ENCODE measurements at places on chromosomes 5 and 9. TPM values are rescaled to one million over a fixed set of nuclear protein-coding genes. Genes with fewer than 3 reads are reported as not detected.

GRCh38 chr5:111461934-111462333, 50.4 kb downstream of the STARD4 start:
- DNase-seq = no peak

GRCh38 chr5:111224561-111225345, 569 bp downstream of the CAMK4 start:
- peak; percentile 3 for DNase-seq

- no peak for DNase-seq
Observed at GRCh38 chr9:82736126-82736525, 326.8 kb downstream of the RASEF start.

GRCh38 chr5:10387690-10388089, 34.2 kb downstream of the MARCHF6 start:
- no peak for DNase-seq

- peak; percentile 72 for DNase-seq
Observed at GRCh38 chr5:4879693-4880303, 260.3 kb upstream of the ADAMTS16 start.

Gene SLC1A3
- polyA plus RNA-seq = 3.4 TPM

Gene CBY3
- polyA plus RNA-seq = 0.42 TPM

DNA sequence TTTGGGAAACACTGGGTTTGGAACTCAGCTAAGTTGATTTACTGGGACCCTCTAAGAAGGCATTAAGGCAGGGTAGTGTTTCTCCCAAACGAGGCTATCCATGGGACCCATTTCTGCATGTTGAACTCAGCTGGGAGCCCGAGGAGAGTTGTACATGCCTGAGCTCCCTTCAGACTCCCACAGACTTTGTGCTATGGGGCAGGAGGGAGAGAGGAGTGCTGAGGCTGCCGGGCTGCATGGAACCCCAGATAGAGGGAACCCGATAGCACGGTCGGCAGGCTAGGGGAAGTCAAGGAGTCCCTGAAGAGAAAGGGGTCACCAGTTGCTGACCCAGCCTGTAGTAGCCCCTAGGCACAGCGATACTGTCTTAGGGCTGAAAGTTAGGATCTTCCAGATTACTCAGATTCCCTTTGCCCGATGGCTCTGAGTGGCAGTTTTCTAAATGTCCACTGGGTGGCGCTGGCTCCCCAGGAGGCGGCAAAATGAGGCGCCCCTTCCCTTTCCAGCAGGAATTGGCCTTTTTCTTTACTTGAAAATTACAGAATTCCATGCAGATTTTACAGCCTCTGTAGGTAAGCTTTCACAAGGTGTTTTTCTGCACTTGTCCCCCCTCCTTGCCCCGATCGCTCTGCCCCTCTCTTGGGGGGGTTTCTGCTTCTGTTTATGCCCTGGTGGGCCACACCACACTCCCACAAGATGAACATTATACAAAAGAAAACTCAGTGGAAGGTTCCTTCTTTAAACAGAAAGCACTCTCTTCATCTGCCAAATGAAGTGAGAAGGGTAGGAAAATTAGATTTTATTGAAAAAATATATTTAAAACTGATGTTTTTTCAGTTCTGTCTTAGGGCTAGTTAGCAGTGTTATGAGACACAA, 17.8 kb downstream of the NANS start:
- DNase-seq = peak; percentile 51

GRCh38 chr5:75049456-75050351, 2.7 kb downstream of the GCNT4 start:
- no peak for DNase-seq

DNA sequence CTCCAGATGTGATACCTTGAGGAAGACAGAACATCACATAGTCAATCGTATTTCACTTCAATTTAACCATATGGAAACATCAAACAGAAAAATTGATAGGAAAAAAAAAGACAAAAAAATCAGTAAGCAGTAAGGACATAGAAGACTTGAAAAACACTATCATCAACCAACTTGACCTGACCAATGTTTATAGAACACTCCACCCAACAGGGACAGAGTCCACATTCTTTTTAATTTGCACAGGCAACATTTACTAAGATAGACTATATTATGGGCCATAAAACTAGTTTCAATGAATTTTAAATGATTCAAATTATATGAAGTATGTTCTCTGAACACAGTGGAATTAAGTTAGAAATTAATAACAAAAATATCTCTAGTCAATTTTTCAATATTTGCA, 20.8 kb upstream of the MACIR start:
- DNase-seq = no peak

GRCh38 chr9:78235256-78235761, 566 bp upstream of the CEP78 start:
- DNase-seq = peak; percentile 32

DNA sequence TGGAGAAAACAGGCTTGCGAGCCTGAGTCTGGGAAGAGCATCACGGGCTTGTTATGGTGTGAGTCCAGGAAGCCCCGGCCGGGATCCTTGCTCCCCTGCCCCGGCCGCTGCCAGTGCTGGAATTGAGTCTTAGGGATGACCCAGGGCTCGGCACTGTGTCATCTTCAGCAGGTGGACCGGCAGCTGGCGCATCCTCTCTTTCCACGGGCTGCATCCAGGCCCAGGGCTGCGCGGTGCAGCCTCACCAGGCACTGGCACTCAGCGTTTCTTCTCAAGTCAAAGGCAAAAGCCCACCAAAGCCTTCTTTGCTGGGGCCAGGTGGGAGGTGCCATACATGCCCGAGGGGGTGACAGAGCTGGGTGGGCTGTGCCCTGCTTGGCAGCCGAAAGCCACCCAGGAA, 46.6 kb downstream of the COL5A1 start:
- DNase-seq = no peak

- DNase-seq = no peak
Observed at GRCh38 chr5:167294882-167295680, 996.4 kb upstream of the WWC1 start.

GRCh38 chr9:72983512-72984225, 30.8 kb upstream of the ALDH1A1 start:
- no peak for DNase-seq

Gene ANKRD33B
- polyA plus RNA-seq = 1.4 TPM

DNA sequence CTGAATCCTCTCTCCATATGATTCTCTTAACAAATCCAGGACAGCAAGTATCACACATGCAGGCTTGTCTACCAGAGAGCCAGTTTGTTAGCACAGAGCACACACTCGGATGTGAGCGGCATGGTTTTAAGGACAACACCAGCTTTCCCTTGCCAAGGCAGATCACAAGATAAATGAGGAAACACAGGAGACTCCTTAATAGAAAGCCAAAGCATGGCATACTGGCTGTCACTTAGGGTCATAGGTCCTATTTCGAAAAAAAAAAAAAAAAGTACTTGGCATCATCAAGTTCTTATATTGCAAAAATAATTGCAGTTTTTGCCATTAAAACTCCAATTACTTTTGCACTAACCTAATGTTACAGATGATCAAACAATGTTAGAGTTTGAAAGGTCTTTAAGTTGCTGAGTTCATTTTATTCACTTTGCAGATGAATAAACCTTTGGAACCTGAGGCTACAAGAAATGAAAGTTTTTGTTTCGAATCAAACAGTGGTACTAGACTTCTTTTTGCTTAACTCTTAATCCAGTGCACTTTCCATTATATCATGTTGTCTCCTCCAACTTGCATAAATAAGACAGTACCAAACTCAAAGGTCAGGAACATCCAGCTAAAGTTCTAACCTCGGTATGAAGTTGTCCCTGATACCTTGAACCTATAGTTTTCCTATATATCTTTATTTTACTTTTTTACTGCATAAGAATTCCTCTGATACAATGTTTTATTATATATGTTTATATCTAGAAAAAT, 138.5 kb downstream of the MPDZ start:
- DNase-seq = no peak

Gene MOB3B
- 27.5 TPM for polyA plus RNA-seq

Gene PDE8B
- 4.9 TPM for polyA plus RNA-seq

Gene ABCA1
- polyA plus RNA-seq = 10.8 TPM

Gene TMED7
- 120 TPM for polyA plus RNA-seq

Gene BNIP1
- 14.6 TPM for polyA plus RNA-seq

DNA sequence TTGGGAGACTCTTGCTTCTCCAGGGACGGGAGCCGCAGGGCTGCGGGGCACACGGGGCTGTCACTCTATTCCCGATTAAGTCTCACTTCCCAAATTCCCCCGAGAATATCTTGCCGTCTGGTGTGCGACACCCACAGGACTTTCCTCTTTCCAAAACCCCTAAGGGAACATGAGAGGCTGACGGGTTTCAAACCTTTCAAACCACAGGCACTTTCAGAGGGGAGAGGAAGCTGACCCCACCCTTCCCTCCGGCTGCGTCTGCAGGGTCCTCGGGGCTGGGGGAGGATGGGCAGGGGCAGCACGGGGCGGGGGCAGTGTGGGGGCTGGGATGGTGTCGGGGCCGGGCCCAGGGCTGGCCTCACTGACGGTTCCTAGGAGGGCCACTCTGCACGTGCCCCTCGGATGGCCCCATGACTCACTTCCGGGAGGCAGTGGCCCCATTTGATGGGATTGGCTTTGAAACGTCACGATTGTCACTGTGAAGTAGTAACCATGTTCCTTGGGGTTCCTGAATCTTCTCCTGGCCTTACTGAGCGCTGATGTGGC, 38.2 kb downstream of the SLC9A3 start:
- no peak for DNase-seq

- no peak for DNase-seq
Observed at GRCh38 chr5:172187118-172188032, 649 bp downstream of the STK10 start.

- no peak for DNase-seq
Observed at GRCh38 chr5:157263496-157264090, 2.3 kb upstream of the CYFIP2 start.

DNA sequence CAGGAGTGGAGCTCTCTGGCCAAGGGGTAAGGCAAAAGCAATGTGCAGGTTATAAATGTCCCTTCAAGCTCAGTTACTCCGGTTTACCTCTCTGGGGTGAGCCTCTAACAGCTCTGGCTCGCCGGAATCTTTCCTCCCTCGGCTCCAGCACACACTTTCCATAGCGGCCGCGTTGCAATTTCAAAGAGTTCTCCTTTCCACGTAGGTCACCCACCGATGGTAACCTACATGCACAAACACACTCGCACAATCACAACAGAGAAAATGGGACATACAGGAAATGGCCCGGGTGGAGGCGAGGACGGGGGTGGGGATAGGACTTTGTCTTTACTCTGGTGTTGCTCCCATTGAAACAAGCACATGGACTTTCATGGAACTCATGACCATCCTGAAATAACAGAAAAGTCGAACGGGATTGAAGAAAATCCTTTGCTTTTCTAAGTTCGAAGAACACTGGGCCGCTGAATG, 1.2 kb downstream of the LHFPL2 start:
- no peak for DNase-seq

DNA sequence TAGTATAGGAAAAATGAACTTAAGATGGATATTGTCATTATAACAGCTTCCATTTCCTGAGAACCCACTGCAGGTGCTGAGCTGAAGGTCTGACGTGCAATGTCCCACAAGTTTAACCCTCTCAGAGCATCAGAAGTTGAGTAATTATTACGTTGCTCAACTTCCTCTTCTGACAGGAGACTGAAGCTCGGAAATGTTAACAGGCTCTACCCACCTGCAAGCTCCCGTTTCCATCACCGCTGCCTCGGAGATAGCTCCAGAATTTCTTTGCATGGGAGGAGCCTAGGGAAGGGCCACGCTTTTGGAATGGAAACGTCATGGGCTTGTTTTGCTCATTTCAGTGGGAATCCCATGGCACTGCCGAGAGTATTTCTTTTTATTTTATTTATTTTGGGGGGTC, 1.0 kb upstream of the NTMT1 start:
- DNase-seq = no peak

GRCh38 chr9:110994771-110995241, 43.5 kb downstream of the LPAR1 start:
- DNase-seq = no peak

- DNase-seq = no peak
Observed at GRCh38 chr9:136081113-136081825, 13.8 kb downstream of the NACC2 start.

GRCh38 chr9:16442622-16443021, 427.8 kb downstream of the BNC2 start:
- no peak for DNase-seq
